ENCODE measurements at places on chromosomes 2 and 18.

DNA sequence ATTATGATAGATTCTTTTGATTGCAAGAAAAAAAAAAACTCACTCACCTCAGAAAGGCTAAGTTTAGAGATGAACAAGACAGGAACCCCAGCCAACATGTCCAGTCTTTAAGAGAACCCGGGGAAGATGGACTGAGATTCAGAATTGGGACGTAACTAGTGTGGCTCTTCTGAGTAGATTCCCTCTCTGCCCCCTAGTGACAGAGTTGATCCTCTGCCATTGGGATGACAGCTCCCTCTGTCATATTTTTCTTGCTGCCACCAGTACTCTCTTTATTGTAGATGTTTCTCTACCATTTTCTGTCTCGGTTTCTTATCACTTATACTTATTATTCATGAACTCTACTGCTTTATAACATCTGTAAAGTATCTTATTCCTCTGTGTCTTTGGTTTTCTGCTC lies 77.7 kb downstream of the GULP1 start:
- DNase-seq, result peak; percentile 77

DNA sequence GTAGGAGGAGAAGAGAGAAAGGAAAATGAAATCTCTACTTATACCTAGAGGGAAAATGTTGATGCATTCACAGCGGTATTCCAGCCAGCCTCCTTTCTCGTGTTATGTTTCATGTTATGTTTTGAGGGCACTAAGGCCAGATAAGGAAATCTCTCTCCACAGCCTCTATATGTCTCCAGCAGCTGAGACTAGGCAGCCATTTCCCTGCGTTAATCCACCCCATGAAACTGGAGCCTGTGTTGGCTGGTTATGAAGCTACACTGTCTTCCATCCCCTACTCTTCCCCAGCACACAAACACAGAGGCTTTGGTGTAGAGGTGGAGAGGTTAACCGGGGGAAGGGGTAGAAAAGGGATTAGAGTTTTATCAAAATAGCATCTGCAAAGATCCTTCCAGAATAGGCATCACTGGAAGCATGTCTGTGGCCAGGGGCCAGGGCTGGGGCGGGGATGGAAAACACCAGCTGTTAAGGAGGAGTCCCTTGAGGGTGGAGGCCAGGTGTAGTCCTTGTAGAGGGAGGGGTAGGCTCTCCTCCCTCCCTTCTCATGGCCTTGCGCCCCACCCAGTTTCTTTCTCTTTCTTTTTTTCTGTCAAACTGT lies 100.9 kb upstream of the TNP1 start:
- DNase-seq, result no peak

GRCh38 chr2:17303054-17303453 lies 215.2 kb downstream of the RAD51AP2 start:
- peak; percentile 15 for DNase-seq

DNA sequence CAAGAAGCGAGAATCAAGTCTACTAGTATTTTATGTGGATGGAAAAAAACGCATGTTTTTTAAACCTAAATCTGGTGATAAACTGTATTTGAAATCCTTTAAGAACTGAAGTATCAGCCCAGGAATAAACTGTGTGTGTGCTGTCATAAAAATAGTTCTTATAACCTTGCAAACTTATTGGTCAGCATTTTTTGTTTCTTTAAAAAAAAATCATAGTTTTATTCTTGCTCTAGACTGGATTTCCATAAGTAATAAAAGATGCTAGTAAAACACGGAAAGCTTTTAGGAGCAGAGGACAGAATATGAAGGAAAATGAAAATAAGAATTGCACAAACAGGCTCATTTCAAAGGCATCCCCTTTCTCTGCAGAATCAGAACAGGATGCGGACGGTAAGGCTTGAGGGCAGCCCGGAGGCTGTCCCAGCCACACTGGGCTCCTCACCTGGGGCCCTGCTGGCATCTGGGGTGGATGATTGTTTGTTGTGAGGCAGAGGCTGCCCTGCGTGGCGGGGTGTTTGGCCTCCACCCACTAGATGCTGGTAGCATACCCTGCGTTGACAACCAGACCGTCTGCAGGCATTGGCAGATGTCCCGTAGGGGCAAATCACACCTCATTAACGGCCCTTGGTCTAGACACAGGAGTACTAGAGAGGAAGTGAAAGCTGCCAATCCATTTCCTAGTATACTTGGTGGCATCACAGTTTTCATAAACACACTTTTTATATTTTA lies 52.5 kb downstream of the MBP start:
- DNase-seq, result no peak

DNA sequence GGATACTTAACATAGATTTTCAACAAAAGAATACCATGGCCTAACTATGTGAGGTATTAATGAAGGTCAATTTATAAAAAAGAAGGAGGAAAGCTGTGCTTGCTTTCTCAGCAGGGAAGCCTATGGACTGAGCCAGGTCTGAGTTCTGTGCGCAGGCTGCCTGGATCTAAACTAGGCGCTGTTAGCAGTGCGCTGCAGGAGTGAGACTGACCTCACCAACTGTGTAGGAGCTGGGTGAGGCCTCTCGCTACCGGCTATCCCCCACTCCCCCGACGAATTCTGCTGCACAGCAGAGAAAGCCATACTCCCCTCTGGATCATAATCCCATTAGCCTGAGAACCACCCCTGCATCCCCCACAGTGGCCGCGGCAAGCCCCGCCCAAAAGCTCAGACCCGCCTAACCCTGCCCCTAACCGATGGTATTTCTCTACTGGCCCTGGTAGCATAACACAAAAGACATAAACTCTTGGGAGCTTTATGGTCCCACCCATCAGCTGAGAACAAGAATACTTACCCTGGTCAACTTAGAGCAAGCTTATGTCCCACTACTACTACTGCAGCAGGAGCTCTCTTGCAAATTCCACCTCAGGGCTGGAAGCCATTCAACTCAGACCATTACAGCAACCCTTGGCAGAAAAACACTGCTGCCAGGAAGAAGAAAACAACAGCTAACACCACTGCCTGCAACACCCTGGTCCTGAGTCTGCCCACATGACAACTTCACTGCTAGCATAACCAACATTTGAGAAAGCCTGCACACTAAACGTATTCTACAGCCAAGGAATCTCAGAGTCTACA lies 28.0 kb downstream of the SULT1C2 start:
- DNase-seq, result no peak

DNA sequence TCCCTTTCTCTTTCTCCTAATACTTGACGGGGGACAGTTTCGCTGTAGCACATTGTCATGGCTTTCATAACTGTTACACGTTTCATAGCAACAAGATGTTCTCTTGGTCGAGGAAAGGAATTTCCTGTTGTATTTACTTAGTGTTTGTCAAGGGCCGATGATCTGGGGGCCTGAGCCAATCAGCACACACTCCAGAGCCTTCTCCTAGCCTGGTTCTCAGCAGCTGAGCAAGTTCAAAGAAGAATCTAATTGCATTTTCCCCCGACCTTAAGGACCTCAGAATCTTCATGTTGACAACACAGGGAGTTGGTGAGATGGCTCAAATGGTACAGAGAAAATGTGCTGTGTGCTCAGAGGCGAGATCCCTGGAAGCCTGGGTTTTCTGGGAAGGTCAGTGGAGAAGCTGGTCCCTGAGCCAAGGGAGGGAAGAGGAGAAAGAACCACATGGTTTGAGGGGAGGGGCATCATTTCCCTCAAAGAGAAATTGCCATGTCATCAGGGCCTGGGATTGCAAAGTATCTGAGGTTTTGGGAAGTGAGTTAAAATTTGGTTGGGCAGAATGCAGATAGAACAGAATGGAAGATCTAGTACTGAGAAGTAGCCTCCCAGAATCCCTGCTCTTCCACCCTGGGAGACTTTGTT lies 76.9 kb upstream of the AGAP1 start:
- peak; percentile 70 for DNase-seq

DNA sequence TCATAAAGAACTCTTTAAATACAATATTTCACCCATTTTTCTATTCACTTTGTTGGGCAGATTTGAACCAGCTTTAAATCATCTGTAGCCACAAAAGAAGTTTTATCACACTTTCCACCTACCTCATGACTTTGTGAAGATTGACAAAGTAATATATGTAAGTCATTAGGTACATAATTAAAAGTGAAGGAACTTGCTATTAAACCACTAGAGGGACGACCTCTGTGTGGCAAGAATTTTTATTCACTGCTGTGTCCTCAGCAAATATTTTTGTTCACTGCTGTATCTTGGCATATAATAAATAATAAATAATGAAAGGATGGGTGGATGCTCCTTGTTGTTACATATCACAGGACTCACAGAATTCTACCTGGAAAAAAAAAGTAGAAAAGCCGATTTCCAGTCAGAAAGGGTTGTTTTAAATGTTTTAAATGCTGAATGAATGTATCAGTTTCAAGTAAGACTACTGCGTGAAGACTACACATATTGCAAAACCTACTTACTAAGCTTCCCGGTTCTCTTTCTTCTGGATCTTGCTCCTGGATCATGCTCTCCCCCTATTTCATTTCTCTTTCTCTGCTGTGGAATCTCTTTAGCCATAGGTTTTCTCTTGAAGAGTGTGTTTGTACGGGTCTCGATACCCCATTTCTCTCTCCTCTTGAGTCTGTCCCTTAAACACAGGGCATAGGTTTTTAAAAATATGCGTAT lies 44.8 kb downstream of the KCMF1 start:
- DNase-seq, result peak; percentile 34

DNA sequence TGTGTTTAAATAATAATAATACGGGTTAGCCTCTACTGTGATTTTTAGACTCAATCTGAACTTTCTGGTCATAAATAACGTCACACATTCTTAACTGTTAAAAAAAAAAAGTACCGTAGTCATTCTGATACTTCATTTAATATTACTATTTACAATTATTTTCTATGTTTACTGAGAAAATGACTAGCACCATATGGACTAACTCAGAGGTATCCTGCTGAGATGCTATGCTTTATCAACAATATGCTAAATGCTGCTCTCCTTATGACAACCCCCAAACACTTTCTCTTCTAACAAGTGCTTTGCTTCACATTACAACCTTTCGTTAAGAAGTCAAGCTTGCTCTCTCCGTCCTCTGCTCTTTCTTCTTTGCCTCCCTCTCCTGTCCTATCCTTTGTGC lies 182.1 kb downstream of the AFF3 start:
- DNase-seq, result no peak

Measured in fibroblast of pulmonary artery (primary cell).